Stimulated activated CD4-positive, alpha-beta T cell treated with anti-CD3 and anti-CD28 coated beads, Interleukin-1b, Interleukin-23, amount 100 ng/mL, for 4 hours (primary cell): ENCODE measurements at places on chromosomes 12 and 14.

DNA sequence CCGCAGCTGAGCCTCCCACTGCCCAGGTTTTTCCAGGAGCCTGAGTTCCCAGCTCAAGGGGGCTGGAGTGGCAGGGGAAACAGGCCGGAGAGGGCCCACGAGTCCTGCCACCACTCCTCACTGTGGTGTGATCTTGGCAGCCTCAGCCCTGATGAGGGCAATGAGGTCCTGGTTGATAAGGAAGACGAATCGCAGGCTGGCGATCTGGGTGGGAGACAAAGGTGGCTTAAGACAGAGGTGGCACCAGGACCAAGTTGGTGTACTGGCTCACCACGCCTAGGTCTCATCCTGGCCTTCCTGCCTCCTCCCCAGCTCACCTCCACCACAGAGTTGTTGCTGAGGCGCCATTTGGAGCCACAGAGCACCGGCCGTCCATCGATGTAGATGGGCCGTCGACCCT is 9.4 kb downstream of the MCRS1 start:
- no peak for DNase-seq

DNA sequence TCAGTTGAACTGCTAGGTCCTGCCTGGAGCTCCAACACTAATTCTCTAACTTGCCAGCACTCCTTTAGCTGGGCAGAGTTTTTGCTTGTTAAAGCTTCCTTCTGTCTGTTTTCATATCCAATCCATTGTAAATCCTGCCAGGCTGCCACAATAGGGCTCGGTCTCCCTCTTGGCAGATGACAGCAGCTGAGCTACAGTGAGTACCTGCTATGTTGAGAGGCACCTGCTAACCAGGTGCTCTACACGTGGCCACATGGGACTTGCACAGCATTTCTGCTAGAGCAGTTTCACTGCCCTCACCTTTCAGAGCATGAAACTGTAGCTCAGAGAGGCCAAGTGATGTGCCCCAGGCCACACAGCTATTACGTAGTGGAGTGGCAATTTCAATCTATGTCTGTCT is 106.6 kb upstream of the NOS1 start:
- DNase-seq, result no peak

- DNase-seq, result no peak
Observed at GRCh38 chr12:88509851-88510250, 70.4 kb downstream of the KITLG start.

DNA sequence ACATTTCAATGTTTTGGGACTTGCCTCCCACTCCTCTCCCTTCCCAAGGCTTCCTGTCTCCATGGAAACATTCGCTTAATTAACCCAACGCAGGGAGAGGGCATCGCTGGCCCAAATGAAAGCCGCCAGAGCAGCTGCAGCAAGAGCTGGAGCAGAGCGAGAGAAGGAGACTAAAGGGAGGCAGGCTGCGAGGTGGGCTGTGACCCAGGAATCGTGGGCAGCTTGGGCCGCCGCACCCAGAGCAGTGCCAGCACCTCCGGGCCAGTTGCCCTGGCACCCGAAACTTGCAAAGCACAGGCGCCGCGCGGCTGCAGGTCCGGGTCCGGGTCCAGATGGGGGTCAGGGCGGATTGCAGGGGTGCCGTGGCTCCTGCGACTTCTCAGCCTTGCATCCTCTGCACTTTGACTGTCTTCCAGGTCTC is 43.5 kb upstream of the PTPRQ start:
- DNase-seq, result no peak

DNA sequence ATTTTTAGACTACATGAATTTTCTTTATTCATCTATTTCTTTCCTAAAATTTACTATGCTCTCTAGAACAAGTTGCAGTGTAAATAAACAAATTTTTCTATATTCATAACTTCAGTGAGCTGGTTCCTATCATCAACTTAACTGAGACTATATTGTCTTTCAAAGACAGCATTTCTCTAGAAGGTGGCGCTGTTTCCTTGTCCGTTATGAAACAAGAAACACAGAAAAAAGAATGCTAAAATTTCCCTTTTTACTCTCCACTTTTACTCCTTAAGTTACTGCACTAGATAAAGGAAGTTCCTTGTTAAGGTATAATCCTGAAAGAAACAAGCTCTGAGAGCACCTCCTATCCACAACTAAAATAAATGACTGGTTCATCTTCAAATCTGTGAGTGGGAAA is 8.2 kb upstream of the CLEC2A start:
- no peak for DNase-seq

DNA sequence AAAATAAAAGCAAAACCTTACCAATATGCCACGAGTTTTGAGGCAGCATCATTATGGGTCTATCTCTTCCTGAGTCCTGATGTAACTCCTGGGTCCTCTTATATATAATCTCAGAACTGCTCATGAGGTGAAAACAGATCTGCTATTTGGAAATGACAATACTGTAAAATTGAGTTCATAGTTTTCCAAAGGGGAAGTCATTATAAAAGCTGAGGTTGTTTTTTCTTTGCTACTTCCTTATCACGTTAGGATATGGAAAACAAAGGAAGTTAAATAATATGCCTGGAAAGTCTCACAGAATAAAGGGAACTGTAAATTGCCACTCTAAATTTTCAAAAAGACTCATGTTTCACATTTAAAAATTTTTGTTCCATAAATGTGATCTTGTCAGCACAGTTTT is at the start of gene CD163L1:
Gene CD163L1 (minus strand): TSS at position 78 of the 400 bp plus-strand sequence. CDS start 26 bp downstream, at position 52.
- DNase-seq, result no peak

DNA sequence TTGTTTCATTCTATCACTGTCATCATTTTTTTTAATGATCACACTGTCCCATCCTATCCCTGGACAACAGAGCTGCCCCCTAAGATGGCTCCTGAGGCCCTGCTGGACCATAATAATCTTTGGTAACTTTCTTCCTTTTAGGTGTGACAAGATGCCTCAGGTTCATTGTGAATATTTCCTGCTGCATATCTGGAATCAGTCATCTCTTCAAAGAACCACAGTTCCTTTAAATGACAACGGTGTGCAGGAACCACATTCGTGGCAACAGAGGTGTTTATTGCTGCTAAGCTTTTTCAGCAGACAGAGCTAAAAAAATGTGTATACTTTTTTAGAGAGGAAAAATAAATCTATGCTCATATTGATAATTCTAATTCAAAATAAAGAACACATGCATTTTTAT is 312.9 kb downstream of the MED13L start:
- no peak for DNase-seq

- DNase-seq, result no peak
Observed at GRCh38 chr14:38357557-38357956, 101.7 kb upstream of the CLEC14A start.
